Muscle of arm (tissue), 14 donors: ENCODE measurements at places on chromosomes 4 and X.

GRCh38 chr4:77026322-77026704 lies 49.5 kb downstream of the CCNI start:
- DNase-seq, result no peak

DNA sequence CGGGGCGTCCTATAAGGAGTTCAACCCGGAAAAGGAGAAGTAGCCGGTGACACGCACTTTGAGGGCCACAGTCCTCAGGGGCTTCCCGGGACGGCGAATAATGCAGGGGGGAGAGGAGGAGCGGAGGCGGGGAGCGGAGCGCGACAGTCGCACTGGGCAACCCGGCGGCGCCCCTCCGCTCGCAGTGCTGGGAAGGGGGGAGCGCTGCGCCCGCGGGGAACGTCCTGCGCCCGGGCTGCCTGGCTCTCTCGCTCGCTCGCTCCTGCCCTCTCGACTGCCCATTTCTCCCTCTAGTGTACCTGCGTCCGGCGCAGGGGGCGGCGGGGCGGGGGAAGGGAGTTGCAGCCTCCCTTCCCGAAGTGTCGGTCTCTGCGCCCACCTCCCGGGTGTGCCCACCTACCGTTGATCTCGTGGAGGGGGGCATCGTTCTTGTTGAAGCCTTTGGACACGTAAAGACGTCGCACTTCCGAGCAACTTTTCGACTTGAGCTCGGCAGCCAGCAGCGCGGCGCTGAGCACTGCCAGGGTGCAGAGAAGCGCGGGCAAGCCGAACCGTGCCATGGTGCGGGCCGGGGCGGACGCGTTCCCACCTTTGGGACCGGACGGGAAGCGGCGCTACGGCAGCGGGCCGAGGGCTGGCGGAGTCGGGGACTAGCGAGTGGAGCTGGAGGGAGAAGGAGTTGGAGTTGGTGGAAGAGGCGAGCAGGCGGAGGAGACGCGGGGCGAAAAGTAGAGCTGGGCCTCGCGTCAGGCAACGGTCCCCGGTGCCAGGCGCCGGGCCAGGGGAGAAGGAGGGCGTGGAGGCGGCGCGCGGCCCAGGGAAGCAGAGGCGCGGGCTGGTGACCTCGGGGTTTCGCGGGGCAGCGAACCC lies 648 bp downstream of the GPC4 start:
- no peak for DNase-seq

DNA sequence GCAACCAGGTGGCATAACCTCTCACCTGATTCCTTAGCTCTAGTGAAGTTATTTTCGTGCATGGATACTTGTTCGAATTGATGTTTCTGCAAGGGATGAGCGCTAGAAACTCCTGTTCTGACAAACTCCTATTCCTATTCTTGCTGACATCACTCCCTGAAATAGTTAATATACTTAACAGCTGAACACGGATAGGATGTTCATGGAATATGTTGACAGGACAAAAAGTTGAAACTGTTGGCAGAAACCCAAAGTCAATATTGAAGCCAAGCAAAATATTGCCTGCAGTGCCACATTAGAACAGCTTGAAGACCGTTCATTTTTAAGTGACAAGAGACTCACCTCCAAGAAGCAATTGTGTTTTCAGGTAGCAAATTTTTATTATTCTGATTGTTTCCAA lies at the start of gene KLKB1:
KLKB1 (plus strand) TSS at position 287 of the 400 bp plus-strand sequence. CDS start 689 bp downstream, outside the sequence.
- DNase-seq, result no peak

GRCh38 chr4:132026816-132027215 lies 1122.3 kb upstream of the PCDH10 start:
- DNase-seq, result no peak

DNA sequence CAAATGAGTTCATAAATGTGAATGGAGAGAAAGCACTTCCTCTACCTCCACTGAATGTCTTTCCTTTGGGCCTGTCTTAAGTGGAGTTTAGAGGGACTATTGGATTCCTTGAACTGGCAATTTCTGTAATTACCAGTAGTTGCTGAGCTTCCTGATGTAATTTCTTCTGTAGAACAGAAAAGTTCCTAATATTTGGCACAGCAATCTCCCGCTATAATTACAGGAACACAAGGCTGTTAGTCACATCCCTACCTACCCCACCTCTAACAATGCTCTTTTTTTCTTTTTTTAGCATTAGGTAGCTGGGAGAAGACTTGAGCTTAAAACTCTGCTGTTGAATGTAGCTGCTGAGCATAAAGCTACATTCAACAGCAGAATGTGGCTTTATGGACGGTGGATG lies 24.8 kb upstream of the RBPJ start:
- DNase-seq, result no peak

DNA sequence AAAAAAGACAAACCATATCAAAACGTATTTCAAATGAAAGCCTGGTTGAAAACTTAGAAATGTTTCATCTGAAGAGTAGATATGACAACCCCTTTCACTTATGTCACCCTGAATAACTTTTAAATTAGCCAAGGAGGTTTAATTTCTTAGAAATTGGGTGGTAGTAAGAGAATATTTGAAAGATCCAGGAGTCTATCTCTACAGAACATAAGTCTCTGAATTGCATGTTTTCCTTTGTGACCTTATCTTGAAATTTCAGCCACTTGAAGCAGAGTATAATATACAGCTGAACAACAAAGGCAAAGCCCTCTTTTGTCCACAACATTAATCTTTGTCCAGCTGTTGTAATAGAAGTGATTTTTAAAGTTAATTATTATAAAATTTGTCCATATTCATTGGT lies 49.5 kb downstream of the TMEM154 start:
- no peak for DNase-seq

DNA sequence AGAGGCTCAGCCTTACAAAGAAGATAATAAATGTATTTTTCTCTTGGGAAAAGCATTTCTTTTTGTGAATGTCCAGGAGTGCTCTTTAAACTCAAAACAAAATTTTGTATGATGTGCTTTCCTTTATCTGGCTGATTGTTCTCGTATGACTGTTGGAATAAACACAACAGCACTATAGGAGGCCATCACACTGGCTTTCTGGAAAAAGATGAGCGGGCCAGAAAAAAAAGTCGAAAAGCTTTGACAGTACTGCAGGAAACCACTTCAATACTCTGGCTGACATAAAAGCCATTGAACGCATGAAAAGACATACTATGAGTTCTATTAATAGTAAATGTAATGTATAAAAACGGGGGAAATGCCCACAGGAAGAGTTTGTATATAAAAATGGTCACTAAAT lies 64.7 kb upstream of the CTSO start:
- no peak for DNase-seq

GRCh38 chr4:168796362-168797106 lies 213.5 kb downstream of the CBR4 start:
- no peak for DNase-seq

GRCh38 chrX:18927558-18927957 lies 56.4 kb downstream of the PHKA2 start:
- no peak for DNase-seq

GRCh38 chrX:102154218-102154860 lies 1.4 kb downstream of the BEX5 start:
- DNase-seq, result no peak

GRCh38 chr4:172794307-172794703 lies 374.3 kb upstream of the GALNT7 start:
- no peak for DNase-seq

DNA sequence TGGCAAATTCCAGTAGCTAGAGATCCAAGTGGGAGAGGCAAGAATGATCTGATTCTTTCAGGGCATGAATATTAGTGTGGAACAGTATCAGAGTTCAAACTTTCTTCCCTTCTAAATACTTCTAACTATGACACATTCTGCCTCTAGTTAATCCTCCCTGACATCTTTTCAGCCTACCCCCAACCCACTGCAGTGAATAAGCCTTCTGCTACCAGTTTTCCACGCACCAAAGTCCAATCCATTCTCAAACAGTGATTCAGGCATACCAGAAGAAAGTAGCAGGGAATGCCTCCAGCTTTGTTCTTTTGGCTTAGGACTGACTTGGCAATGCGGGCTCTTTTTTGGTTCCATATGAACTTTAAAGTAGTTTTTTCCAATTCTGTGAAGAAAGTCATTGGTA lies 155.4 kb upstream of the FTHL17 start:
- no peak for DNase-seq

DNA sequence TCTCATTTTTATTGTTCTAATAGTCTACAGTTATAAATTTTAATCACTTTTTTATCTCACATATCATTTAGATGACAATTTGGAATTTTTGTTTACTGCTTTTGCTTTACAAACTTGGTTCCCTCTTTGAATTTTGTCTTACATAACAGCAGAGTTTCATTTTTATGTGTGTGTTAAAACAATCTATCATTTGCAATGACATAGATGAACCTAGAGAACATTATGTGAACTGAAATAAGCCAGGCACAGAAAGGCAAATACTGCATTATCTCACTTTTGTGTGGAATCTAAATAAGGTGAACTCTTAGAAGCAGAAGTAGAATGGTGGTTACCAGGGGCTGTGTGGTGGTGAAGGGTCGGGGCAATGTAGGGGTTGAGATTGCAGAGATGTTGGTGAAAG lies 170.7 kb downstream of the GASK1B start:
- no peak for DNase-seq

GRCh38 chr4:110753466-110753865 lies 130.6 kb upstream of the PITX2 start:
- no peak for DNase-seq

- no peak for DNase-seq
Observed at GRCh38 chr4:155885666-155886065, 17.8 kb upstream of the TDO2 start.

- no peak for DNase-seq
Observed at GRCh38 chr4:18442957-18443356, 421.4 kb upstream of the LCORL start.

DNA sequence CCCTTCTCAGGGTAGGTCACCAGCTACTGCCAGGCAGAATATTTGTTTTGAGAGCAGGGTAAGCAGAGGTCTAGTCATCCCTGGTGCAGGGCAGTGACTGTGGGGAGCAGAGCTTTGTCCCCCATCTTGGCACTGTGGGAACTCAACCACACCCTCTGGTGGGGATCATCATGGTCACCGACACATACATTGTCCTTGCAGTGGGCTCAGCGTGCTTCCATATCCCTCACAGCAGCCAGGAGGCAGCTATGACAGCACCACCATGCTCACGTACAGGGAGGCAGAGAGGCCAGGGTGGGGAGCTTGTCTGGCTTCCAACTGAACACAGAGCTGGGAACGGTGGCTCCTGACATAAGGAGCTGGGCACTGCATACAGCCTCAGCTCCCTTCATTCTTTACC lies 102.3 kb downstream of the ENPP6 start:
- no peak for DNase-seq

GRCh38 chr4:55879224-55879623 lies 25.8 kb downstream of the EXOC1 start:
- no peak for DNase-seq

DNA sequence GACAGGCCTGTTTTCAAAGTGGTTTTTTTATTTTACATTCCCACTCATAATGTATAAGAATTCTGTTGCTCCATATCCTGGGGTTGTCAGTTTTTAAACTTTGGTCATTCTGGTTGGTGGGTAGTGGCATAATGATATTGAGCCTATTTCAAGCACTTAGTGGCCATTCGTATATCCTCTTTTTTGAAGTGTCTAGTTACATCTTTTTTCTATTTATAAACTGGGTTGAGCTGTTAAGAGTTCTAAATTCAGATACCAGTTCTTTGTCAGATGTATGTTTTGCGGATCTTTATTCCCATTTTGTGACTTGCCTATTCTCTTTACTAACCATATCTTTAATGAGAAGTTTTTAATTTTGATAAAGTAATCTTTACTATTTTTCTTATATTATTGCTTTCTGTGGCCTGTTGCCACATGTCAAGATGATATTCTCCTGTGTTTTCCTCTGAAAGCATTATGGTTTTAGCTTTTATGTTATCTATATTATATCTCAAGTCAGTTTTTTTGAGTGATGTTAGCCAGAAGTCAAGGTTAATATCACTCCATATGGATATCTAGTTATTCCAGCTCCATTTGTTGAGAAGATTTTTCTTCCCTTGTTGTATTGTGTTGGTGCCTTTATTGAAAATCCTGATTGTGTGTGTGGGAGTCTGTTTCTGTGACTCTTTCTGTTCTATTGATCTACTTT lies 110.9 kb downstream of the FHIP1A start:
- no peak for DNase-seq

GRCh38 chr4:101232074-101232776 lies 115.1 kb downstream of the PPP3CA start:
- DNase-seq, result no peak

- no peak for DNase-seq
Observed at GRCh38 chr4:26252349-26253025, 68.3 kb upstream of the RBPJ start.

DNA sequence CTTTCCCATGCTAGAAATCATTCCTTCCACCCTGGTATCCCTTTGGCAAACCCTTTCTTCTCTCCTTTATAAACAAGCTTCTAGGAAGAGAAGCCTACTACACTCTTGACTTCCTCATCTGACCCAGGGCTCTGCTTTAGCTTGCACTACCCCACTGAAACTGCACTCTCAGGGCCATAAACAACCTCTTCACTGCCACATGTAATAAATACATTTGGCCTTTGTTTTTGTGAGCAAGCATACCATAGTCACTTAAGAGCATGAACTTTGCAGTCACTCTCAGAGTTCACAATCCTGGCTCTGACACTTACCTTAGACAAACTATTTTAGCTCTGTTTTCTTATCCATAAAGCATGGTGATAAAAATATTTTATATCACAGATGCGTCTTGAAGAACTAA lies 50.7 kb upstream of the USP38 start:
- no peak for DNase-seq

DNA sequence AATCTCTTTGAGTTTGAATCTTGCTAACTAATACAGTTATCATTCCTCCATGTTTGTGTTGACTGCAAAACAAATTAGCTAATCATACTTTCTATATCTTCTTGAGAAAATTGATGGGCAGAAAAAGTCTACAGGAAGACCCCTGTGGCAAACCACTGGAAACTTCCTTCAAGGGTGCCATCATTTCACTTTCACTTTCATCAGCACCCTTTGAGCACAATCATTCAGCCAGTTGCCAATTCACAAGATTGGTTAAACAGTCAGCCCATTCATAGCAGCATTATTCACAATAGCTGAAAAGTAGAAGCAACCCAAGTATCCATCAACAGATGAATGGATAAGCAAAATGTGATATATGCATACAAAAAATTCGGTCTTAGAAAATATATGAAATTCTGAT lies 101.5 kb downstream of the CCDC160 start:
- no peak for DNase-seq

DNA sequence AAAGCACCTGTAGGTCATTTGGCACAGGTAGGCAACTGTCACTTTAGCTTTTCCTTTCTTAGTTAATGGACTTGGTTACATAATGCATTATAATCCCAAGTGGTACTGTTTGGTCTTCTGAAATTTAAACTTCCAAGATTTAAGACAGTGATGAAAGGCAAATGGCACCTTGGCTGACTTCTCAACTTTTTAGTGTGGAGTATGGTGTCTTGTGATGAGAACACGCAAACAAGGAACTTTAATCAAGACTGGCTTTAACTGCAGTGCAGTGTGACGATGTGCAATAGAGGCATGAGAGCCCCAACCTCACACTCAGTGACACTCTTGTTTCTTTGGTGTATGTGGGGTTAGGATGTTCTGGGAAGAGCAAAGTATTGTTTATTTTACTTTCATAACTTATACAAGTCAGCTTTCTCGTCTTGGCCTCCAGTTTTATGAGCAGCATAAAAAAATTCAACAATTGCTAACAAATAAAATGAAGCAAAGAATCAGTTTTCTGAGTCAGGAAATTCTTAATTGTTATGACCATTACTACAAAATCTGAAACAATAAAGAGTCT lies 171.9 kb downstream of the MAD2L1 start:
- no peak for DNase-seq

- no peak for DNase-seq
Observed at GRCh38 chr4:13527981-13528820, 16.1 kb downstream of the NKX3-2 start.

- no peak for DNase-seq
Observed at GRCh38 chr4:145003675-145004074, 94.3 kb downstream of the ANAPC10 start.
